ENCODE measurements at places on chromosomes 5 and 9.

DNA sequence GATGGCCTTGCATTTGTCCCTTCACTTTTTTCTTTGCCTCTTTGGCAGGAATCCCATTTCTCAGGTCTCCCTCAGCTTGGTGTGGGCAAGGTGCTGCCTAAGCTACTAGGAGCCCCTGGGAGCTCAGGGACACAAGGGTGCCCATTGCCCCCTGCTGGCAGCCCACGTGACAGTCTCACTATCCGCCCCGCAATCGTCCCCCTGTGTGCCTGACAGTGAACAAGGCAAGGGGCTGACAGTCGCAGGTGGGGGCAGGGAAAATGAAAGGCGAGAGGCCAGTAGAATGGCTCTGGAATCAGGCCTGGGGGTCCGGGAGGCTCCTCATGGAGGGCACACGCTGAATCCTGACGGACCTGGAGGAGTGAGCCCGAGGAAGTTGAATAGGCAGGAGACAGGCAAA lies 2.0 kb upstream of the PCDH12 start:
- DNase-seq: peak; percentile 36

- no peak for DNase-seq
Measured at GRCh38 chr9:134024214-134024792, 978 bp upstream of the BRD3OS start.

DNA sequence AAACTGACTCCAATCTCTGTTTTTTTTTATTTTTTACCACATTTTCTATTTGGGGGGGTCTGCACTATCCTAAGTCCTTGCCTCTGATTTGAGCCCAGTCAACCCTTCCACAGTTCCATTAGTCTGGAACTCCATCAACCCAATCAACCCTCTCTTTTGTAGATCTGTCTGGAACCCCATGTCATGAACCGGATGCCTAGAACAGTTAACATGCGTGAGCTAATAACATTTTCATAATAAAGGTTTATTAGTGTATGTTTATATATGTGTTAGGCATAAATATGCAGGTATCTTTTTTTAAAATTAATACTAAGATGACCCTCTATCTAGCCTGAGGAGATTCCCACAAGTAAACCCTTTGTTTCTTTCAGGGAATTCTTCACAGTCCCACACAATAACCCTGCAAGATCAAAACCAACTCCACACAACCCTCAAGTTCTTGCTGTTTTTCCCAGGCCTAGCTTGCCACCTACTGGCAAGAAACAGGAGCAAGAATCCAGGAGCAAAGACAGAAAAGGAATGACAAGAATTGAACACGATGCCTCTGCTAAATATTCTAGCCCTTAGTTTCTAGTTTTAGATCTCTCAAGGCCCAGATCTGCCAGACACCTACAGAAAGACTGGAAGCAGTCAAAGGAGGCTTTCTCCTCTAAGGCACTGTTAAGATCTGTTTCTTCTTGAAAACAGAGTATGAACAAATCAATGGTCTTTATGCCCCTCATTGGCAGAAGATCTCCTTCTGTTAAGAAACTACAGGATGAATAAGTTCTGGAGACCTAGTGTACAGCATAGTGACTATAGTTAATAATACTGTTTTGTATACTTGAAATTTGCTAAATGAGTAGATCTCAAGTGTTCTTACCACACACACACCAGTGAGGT lies 100.4 kb downstream of the TRIM36 start:
- peak; percentile 11 for DNase-seq

- no peak for DNase-seq
Measured at GRCh38 chr5:118921866-118922265, 66.5 kb downstream of the DTWD2 start.

DNA sequence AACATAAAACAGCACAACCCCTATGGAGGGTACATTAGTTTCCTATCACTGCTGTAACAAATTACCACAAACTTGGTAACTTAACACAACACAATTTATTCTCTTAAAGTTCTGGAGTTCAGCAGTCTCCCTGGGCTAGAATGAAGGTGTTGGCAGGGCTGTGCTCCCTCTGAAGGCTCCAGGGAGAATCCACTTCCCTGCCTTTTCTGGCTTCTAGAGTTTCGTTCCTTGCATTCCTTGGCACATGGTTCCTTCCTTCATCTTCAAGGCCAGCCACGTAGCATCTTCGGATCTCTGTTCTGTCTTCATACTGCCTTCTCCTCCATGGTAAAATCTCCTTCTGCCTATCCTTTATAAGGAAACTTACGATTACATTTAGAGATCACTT lies 25.0 kb upstream of the GSN start:
- DNase-seq: no peak

DNA sequence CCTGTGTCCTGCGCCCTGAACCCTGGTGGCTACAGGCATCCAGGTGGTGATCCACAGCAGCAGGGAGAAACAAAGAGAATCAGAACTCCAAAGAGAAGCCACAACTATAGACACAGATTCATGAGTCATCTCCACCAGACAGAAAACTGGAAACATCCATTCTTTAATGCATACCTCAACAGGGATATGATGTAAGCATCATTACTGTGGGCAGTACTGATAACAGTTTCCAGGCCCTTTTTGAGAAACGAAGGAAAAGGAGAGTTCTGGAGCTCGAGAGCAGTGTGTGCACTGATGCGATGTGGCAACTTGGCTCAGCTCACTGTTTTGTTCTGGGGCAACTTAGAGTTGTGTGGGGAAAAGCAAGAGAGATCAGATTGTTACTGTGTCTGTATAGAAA lies 215.6 kb upstream of the ADAMTS16 start:
- DNase-seq: no peak

DNA sequence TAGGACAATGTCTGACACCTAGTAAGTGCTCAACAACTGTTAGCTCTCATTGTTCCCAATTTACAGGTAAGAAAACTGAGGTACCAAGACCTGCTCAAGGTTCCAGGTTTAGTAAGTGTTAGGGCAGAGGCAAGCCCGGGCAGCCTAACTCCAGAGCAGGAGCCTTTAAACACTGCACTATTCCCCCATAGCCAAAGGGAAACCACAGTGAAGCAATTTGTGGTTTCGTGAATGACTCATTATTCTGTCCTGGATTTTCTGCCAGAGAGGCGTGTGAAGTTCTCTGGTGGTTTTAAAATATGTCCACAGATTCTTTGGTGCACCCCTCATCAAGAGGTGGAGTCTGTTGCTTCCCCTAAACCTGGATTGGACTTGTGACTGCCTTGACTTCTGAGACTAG lies 1.0 kb upstream of the MCC start:
- DNase-seq: no peak

DNA sequence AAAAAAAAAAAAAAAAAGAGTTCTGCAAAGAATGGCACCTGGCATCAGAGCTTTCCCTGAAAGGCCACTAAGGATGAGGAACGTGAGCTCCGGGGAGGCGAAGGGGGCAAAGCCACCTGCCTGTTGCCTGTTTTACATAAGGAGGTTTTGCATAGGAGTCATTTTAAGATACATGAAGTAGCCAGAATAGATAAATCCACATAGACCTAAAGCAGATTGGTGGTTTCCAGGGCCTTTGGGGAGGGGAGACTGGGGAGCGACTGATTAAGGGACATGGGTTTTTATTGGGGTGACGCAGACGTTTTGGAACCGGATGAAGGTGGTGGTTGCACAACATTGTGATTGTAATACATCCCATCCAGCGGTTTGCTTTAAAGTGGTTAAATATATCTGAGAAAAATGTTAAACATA lies 7.1 kb downstream of the NEK6 start:
- no peak for DNase-seq

GRCh38 chr5:139660923-139661814 lies 13.0 kb downstream of the CXXC5 start:
- DNase-seq: no peak

GRCh38 chr5:35438786-35439185 lies 178.9 kb upstream of the SPEF2 start:
- DNase-seq: no peak

GRCh38 chr9:113929634-113930389 lies 53.7 kb downstream of the ZNF618 start:
- DNase-seq: no peak

- DNase-seq: no peak
Measured at GRCh38 chr5:151039665-151040064, 19.3 kb downstream of the GPX3 start.

DNA sequence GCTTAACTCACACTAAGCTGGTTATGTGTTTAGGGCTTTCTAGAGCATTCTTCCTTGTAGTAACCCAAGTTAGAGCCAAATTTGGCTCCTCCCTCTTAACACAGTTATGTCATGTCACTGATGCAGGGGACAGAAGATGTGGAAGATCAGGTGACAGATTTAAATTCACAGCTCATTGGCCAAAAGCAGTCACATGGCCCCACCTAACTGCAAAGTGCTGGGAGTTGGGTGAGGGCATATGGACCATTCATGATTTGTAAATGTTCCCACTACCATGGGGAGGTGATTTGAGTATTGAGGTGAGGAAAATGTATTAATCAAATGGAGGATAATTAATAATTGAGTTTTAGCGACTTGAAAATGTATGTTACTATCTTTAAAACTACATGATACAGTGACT lies 829.4 kb downstream of the CDH12 start:
- DNase-seq: no peak

DNA sequence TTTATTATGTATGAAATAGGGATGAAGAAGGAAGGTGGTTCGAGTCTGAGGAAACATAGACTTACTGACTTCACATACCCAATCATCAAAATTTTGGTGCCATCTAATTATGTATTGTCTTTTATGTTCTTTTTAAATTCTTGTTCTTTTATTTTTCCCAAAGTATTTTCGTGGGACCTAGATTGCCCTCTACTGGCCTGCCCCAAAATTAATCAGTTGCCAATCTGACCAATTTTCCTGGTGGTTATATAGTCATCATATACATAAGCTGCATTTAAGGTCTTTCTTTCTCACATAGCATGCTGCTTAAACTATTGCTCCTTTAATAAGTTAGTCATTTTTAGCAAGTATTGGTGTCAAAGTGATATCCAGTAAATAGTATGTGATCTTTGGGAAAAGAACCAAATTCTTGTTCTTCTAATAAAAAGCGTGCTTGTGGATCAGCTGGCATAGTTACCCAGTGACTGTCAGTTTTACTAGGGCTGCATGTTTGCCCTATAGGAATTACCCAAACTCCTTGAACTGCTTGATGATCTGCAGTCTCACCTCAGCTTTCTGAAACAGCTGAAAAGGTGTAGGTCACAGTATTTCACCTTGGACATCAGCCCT lies 223.5 kb downstream of the SH3GL2 start:
- DNase-seq: no peak

DNA sequence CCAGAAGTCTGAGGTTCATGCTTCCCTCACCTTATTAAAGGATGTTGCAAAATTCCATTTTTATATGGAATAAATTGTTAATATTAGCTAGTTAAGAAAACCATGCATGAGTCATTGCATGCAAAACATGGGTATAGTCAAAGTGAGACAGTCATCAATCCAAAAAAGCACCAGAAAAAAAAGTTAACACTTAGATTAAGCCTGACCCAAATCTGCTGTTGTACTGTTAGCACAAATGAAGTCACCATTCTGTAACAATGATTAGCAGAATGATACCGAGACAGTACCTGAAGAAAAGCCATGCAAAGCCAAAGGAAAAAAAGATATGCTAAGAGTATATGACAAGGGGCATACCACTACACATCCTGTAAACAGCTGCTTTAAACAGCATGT lies 49.5 kb downstream of the PKD2L2 start:
- DNase-seq: no peak

Data from activated CD4-positive, alpha-beta T cell treated with anti-CD3 and anti-CD28 coated beads, Interleukin-2, amount 50 U/mL, for 48 hours (primary cell).